NCI-H1417 (cell line): ENCODE measurements at places on chromosomes 1 and 21.

DNA sequence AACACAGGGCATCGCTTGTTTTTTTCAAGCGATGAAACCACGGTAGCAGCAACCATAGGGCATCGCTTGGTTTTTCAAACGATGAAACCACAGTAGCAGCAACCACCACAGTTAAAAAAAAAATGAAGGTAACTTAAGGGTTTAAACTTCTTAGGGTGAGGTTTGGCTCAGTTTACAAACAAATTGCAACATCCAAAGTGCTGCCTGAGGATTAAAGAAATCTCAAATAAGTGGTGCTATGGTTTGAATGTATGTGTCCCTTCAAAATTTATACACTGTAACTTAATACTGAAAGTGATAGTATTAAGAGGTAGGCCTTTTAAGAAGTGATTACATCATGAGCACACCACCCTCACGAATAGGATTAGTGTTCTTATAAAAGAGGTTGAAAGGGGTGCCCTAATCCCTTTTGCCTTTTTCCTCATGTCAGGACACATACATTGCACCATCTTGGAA lies 6.4 kb upstream of the GBP5 start:
- no peak for DNase-seq

DNA sequence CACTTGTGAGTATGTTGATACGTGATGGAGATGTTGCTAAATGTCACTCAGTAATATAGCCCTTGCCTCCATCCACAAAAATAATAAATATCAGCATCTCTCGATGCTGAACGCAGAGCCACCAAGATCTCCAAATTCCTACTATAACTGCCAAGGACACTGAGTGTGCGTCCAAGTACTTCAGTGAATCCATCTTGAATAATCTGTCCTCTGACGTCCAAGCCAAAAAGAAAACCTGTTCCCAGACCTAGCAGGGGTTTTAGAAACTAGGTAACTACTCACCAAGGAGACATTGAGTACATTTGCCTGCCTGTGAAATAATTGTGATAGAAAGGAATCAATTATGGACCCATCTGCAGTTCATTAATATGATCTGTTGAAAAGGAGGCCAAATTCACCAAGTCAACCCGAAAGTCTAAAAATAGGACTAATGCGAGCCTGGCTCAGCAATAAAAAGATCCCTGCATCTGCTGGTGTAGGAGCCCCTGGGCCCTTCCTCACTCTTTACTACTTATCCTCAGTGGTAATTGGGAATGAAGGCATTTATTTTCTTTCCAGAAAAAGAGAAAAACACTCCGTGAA lies 226.9 kb upstream of the IRF2BP2 start:
- no peak for DNase-seq

- DNase-seq = peak; percentile 29
Measured at GRCh38 chr1:206513312-206514111, 6.2 kb downstream of the RASSF5 start.

GRCh38 chr1:179298952-179299351 lies 5.4 kb downstream of the SOAT1 start:
- no peak for DNase-seq

GRCh38 chr1:7573481-7573880 lies 197.6 kb upstream of the VAMP3 start:
- no peak for DNase-seq

GRCh38 chr1:7616076-7616832 lies 154.8 kb upstream of the VAMP3 start:
- DNase-seq = peak; percentile 28

DNA sequence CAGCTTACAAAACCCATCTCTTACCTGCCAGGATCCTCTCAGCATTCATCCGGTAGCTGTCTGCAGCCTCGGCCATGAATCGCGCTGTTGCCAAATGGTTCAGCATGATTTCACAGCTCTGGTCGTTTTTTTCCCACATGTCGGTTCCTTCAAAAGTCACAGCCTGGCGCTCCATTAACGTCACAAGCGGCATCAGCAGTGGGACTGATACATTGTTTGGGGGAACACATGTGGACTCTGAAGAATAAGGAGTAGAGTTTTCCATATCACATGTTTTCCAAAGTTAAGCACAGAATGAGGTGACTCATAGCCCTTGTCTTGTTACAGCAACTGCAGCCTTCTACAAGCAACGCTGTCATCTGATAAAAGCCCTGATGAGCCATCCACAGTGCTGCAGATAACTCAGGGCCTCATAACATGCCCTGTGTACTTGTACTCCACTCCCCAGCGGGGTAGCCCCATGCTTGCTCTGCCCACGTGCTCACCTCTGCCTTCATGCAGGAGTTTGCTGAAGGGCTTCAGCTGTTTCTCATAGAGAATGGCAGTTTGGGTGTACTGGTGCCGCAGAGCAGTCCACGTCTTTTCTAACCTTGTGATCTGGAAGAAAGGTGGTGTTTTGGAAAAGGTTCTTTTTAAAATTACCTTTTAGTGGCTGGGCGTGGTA lies 114.2 kb downstream of the BCAR3 start:
- DNase-seq = no peak

DNA sequence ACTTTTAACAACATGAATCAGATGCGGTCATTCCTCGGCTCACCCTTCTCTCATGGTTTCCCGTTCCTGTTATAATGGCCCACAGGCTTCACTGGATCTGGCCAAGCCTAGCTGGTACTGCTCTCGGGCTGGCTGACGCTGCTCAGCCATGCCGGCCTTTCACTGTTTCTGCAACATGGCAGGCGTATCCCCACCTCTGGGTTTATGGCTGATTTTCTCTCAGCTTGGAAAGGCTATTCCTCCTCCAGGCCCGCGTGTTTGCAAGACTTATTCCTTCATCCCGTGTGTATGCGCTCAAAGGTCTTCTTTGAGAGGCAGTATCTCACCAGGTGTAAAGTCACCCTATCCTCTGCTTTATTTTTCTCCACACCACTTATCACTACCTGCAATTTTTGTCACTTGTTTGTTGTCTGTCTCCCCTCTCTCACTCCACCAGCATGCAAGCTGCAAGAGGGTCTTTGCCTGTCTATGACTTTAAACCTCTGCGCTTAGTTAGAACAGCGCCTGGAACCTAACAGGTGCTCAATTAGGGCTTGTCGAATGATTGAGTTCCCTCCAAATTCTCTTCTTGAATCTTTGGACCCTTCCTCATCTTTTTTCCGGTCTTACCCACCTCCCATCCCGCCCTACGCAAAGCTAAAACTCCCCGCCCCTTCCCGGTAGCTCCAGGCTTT lies 491 bp upstream of the RAP1A start:
- DNase-seq = no peak

- DNase-seq = no peak
Measured at GRCh38 chr1:165610866-165611265, 20.2 kb upstream of the MGST3 start.

DNA sequence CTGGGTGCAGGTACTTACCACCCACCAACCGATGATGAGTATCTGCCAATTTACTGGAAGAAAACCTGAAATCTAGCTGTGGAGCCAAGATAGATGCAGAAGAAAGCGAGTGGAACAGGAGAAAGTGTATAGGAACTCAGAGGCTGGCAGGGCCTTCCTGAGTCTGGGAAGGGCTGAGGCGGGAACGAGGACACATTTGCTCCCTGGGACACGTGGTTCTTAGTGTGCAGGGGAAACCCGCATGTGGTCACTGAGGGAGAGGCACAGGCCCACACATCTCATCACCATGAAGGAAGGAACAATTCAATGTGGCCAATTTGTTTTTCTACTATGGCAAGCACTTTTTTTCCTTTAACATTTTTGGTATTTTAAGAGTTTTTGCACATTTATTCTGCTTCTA lies 8.2 kb downstream of the RYR2 start:
- no peak for DNase-seq

DNA sequence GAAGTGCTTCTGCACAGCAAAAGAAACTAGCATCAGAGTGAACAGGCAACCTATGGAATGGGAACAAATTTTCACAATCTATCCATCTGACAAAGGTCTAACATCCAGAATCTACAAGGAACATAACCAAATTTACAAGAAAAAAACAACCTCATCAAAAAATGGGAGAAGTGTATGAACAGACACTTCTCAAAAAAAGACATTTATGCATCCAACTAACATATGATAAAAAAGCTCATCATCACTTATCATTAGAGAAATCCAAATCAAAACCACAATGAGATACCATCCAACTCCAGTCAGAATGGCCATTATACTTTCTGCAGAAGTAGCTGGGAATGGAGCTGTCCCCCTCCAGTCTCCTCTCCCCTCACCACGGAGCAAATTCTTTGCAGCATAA lies 2.9 kb upstream of the OR2M3 start:
- no peak for DNase-seq

DNA sequence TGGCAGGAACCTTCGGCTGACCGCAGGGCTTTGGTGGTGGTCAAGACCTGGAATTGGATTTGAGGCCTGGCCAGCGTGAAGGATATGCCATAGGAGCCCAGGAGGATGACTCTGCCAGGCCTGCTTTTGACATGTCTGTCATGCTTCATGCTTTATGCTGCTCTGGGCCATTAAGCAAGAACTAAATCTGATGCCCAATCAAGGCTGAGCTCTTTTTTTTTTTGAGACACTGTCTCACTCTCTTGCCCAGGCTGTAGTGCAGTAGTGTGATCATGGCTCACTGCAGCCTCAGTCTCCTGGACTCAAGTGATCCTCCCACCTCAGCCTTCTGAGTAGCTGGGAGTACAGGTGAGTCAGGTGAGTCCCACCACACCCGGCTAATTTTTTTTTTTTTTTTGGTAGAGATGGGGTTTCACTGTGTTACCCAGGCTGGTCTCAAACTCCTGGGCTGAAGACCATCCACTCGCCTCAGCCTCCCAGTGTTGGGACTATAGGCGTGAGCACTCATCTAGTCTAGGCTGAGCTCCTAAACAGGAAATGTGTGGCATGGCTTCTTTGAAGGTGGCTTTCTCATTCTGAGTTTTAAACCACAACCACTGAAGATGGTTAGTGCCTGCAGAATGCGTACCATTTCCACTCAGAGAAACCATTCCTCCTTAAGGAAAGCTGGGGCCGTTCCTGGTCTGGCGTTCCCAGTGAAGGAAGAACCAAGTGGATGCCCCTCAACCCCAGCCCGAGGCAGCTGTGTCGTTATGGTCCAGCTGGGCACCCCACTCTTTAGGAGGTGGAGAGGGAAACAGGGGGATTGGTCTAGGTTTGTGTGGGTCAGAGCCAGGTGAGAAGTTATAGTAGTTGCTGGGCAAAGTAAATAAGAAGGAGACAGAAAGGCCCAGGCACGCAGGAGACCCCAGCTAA lies 34.2 kb upstream of the ATP5PO start:
- DNase-seq = no peak

GRCh38 chr1:7821282-7821681 lies 31.6 kb downstream of the UTS2 start:
- DNase-seq = no peak
